Mesothelial cell of epicardium (in vitro differentiated cells): ENCODE measurements at places on chromosomes 12 and 14.

GRCh38 chr14:94316692-94317091 is 6.4 kb downstream of the SERPINA6 start:
- no peak for DNase-seq

DNA sequence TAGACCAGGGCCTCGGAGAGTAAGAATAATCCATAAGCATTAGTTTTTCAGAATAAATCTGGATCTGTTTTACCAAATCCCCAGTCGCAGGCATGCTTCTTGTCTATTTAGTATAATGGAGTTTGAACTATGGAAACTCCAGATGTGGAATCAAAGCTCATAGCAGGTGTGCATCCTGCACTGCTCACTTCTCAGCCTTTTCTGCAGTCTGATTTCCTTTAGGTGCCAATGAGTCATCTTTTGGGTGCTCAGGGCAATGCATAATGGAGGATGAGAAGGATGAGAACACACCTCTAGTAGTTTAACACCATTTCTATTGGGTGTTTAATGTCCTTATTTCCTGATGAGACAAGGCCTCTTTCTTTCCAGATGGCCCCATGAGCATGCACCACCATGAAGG is 961.2 kb downstream of the TMEM121 start:
- DNase-seq: no peak

GRCh38 chr14:91396959-91397815 is 20.4 kb downstream of the CCDC88C start:
- no peak for DNase-seq

GRCh38 chr12:65754744-65755595 is 69.3 kb upstream of the HMGA2 start:
- DNase-seq: no peak

GRCh38 chr14:97413966-97414717 is 617.0 kb downstream of the VRK1 start:
- no peak for DNase-seq

- no peak for DNase-seq
Observed at GRCh38 chr12:11884116-11884515, 186.6 kb upstream of the BCL2L14 start.

DNA sequence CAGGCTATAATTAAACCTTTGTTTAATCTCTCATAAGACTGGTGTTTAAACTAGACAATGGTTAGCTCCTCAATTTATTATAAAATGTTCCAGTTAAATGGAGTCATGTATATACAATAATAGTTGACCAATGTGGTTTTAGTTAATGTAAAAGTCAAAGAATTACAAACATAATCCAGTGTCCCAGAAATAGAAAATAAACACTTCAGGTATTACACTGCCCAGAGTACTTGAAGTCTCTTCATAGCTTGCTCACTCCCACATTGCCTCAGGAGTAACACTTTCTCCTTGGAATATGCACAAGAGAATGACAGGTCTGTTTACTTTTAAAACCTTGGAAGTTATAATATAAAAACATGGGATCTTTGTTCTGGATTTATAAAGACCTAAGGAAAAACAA is 60.5 kb downstream of the SLC38A1 start:
- no peak for DNase-seq

GRCh38 chr12:39176356-39176755 is 266.6 kb downstream of the KIF21A start:
- no peak for DNase-seq

DNA sequence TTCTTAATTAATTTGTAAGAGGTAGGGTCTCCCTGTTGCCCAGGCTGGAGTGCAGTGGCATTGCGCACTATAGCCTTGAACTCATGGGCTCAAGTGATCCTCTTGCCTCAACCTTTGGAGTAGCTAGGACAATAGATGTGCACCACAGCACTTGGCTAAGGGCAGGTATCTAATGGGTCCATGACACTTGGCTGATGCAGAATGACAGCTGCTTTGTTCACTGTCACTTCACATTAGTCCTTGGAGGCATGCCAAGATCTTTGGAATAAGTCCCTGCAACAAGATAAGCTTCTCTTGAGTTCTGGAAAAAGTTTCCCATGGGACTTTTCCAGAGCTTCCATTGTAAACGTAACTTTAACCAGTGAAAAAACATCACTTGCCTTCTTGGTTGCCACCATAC is 23.4 kb downstream of the COQ6 start:
- DNase-seq: no peak

GRCh38 chr12:5856692-5857091 is 88.4 kb downstream of the ANO2 start:
- DNase-seq: no peak

- no peak for DNase-seq
Observed at GRCh38 chr14:85622106-85622505, 92.2 kb downstream of the FLRT2 start.

GRCh38 chr14:104186575-104186974 is 48.2 kb downstream of the KIF26A start:
- DNase-seq: no peak

GRCh38 chr14:58769011-58769643 is 131.4 kb downstream of the DACT1 start:
- DNase-seq: no peak

- no peak for DNase-seq
Observed at GRCh38 chr14:77043984-77044485, 15.5 kb upstream of the IRF2BPL start.

- DNase-seq: no peak
Observed at GRCh38 chr14:37023875-37024565, 148.4 kb downstream of the SLC25A21 start.

GRCh38 chr12:15186597-15186996 is 34.6 kb downstream of the RERG start:
- DNase-seq: no peak

DNA sequence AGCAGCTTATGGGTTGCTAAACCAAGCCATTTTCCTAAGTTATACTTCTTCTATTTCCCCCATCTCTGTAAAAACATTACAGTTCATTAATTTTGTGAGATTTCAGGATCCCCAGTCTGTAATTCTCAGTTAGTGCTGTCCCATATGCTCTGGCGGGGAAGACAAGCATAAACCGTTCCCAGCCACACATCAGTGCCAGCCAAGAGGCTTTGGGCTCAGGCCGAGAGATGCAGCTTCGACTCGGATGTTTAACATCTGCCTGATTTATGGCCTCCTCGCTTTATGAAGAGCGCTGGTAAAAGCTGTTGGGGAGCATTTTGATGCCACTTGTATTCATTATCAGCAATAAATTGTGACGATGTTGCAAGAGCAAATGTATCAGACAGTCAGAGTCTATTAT is 349.1 kb upstream of the CCDC196 start:
- no peak for DNase-seq

- DNase-seq: no peak
Observed at GRCh38 chr12:22122359-22122758, 76.3 kb downstream of the CMAS start.

GRCh38 chr12:6644257-6644596 is 3.0 kb downstream of the ACRBP start:
- no peak for DNase-seq

DNA sequence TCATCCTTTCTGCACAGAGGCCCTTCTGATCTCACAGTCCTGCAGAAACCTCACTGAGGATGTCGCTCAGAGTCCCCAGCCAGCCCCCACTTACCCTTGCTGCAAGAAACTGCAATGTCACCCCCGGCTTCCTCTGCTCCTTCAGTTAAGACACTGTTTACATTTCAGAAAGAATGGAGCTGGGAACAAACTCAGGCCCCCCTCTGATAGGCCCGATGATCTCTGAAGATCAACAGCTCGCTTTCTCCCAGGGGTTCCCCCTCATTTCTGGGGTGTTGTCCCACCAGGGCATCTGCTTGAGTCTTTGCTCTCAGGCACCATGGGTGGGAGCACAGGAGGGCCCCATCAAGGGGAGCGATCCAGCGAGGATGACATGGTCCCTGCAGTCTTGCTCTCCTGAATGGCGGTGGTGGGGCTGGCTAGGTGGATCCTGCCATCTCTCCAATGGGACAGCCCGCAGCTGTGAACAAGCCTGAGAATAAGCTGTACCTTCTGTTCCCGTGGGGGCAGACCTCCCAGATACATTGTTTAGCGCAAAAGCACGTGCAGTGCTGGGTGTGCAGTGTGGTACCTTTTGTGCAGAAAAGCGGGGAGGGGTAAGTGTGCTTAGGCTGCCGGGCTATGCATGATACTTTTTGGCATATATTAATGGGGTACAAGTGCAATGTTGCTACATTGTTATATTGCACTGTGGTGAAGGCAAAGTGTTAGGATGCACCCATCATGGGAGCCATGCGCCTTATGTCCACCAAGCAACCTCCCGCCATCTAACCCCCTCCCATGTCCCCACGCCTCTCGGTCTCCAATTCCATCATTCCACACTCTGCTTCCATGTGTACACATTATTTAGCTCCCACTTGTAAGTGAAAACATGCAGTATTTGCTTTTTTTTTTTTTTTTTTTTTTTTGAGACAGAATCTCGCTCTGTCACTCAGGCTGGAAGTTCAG is 6.7 kb upstream of the NCOR2 start:
- DNase-seq: no peak
